ENCODE measurements at places on chromosomes 7 and 10. TPM values are rescaled to one million over a fixed set of nuclear protein-coding genes. Genes with fewer than 3 reads are reported as not detected.

Gene NUTM2E
- total RNA-seq = 0.31 TPM

Gene IGFBP3
- 199 TPM for total RNA-seq

Gene FLNC
- total RNA-seq = 5.7 TPM

Gene FAM180A
- 0.14 TPM for total RNA-seq

Gene ABCA13
- 0.05 TPM for total RNA-seq

Gene NOM1
- 24.1 TPM for total RNA-seq

Gene SEMA3C
- total RNA-seq = 86.4 TPM

Gene SPDYE2
- not detected for total RNA-seq

Gene SMKR1
- total RNA-seq = 10.1 TPM

Gene LIPF
- not detected for total RNA-seq

Gene OPN1SW
- total RNA-seq = not detected

Gene ANKRD61
- 0.51 TPM for total RNA-seq

Gene HABP2
- 0.10 TPM for total RNA-seq

Gene ADRB1
- total RNA-seq = 1.4 TPM

Gene LIPM
- total RNA-seq = not detected

Gene MRM2
- total RNA-seq = 47.4 TPM

Gene OR6B1
- total RNA-seq = not detected

Gene AASS
- 0.12 TPM for total RNA-seq

Gene DTX2
- total RNA-seq = 30.5 TPM

Gene OR6V1
- total RNA-seq = not detected

Gene TRIM50
- total RNA-seq = not detected

Gene GATA3
- 6.4 TPM for total RNA-seq

Gene ASIC3
- 11.7 TPM for total RNA-seq

Gene TCF7L2
- 20.8 TPM for total RNA-seq

Gene TFAM
- total RNA-seq = 68.9 TPM

Gene KAT6B
- 4.8 TPM for total RNA-seq

Gene PRKCQ
- 3.3 TPM for total RNA-seq

Gene RGR
- total RNA-seq = not detected

Gene FGFBP3
- total RNA-seq = 2.2 TPM

Gene CPVL
- total RNA-seq = 0.29 TPM

Gene CAV1
- 512 TPM for total RNA-seq

Gene CHST15
- total RNA-seq = 7.5 TPM

Gene LARP4B
- total RNA-seq = 34.3 TPM

Gene CFTR
- not detected for total RNA-seq

Gene MYOF
- 222 TPM for total RNA-seq

Measured in A549 treated with Mapracorat at 1 μM for 4 hours (cell line).